ENCODE measurements at places on chromosomes 5 and 9.

- DNase-seq: no peak
Observed at GRCh38 chr5:14131855-14132503, 11.2 kb upstream of the TRIO start.

DNA sequence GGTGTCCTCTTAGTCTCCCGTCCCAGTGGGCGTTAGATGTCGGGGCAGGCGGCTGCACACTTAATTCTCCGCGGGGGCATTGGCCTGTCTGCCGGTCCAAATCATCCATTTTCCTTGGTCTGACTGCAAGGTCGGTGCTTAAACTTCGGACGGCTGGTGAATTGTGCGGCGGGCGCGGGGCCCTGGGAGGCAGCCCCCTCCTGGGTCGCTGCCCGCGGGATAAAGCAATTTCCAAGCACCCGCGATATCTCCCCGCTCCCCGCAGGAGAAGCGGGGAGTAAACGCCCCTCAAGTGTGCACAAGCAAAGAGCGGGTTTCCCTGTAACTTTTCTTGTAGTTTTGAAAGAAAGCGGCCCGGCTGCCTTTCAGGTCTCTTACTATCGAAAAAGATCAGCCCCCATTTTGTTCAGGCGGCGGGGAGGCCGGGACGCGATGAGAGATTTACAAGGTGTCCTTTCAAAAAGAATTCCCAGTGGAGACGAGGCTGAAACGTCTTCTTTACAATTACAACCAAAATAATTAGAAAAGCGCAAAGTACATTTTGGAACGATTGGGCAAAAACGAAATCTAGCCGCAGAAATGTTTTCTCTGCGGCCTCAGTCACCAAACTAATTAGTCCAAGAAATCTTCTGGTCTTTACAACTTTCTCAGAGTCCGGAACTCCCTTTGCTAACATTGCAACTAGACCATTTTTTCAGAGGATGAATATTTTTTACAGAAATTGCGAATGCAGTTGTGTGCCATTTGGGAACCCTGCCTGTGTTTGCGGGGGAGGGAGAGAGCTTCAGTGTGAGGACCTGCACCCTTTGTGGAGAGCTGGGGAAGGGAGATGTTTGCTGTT is 1.8 kb downstream of the IRX1 start:
- DNase-seq: no peak

DNA sequence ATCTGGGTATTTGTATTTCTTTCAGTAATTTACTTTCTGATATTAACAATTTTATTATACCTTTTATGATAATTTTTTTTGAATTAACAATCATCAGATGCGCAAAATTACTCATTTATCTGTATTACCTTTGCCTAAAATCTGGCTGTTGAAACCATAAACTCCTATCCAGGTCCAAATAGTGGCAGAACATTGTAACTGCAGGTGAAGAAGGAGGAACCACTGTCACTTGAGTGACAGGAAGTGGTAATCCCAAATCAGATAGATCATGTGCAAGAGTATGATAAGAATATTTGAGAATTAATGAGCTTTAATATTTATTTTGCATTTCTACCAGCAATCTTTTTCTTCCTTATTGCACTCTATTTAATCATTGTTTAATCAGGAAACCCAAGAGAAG is 139.3 kb upstream of the TLE4 start:
- DNase-seq: no peak

DNA sequence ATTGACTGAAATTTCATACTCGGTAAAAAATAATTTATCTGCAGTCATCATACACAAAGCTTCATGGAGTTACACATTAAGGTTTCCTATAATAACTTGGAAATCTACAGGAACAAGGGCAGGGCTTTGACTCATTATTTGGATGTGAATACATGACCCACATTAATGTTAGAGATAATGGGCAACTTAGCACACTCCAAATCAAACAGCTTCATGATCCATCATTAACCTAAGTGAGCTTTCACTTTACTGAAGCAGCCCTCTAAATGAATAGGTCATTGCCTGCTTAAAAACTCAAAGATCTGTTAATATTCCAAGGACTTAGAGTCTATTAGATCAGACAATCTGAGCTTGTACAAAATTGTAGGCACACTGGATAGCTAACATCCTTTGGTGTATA is 9.0 kb downstream of the CDH12 start:
- no peak for DNase-seq

DNA sequence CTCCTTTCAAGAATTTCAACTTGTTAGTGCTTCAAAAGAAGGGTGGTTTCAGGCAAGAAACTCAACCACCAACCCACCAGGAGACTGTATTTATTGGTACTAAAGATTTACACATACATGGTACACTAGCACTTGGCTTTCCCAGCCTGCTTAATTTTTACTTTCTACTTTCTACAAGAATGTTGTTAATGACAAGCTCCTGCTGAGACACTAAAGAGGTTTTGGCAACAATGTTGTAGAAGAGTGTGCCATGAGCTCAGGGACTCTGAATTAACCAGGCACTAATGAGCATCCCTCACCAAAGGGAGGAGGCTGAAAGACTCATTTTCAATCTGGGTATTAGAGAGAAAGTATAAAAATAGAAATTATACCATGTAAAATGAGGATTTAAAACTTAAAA is 195.0 kb downstream of the KIAA0825 start:
- DNase-seq: no peak

Data from activated T-cell treated with anti-CD3 and anti-CD28 coated beads for 24 hours (primary cell).